NCI-H1930 (cell line): ENCODE measurements at places on chromosomes 12 and 14.

DNA sequence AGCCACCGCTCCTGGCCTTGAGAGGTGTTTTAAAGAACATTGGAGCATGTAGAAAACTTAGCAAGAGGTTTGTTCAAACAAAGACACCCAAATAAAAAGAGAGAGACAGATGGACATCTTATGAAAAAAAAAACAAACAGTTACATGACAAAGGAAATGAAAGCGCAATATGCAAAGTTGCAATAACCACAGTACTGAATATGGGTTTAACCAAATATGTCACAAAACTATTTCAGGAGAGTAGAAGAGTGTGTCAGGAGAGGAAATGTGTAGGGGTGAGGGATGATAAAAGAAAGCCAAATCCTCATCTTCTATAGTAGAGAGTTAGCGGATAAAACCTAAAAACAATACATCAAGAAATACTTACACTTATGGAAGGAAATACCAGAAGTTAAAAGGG lies 98.4 kb downstream of the GTF2A1 start:
- no peak for DNase-seq

DNA sequence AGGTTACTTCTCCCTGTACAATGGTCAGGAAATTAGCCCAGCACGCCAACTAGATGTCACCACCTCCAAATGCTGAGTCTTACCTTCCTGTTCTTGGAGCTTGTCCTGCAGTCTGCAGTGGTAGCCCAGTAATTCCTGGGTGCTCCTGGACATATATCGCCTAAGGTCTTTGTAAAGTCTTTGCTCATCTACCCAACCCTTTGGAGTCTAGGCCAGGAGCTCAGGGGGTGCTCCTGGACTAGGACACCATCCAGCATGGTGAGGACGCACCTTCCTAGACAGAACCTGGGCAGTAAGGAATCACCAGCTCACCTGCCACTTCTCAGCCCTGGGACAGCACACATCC lies 569 bp downstream of the SERPINA10 start:
- no peak for DNase-seq

DNA sequence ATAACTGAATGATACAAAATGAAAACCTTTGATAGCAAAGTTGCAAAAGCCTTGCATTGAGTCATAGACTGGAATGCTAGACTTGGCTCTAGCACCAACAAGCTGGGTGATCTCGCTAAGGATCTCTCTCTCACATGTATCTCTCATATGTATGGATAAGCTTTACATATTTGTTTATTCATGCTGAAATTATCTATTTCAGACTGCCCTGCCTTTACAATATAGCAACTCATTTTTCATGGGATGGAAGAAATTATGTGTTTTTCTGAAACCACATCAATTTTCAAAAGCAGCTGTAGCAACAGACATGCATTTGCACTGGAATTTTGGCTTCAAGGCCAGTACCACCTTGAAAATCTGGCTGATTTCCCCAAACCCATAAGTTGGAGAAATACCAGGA lies 11.4 kb downstream of the RERG start:
- DNase-seq = no peak

- DNase-seq = no peak
Observed at GRCh38 chr14:99331811-99332210, 59.8 kb upstream of the BCL11B start.

DNA sequence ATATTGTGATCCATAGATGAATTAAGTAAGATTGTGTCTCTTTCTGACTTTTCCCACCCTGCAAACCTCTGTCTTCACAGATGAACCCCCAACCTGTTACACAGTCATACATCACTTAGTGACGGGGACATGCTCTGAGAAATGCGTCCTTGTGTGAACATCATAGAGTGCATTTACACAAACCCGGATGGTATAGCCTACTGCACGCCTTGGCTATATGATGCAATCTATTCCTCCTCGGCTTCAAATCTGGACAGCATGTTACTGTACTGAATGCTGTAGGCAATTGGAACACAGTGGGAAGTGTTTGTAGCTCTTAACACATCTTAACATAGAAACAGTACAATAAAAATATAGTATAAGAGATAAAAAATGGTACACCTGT lies 7.4 kb upstream of the TESPA1 start:
- DNase-seq = no peak

- DNase-seq = no peak
Observed at GRCh38 chr12:105476616-105477015, 146.1 kb downstream of the C12orf75 start.

GRCh38 chr12:9040484-9041186 lies 51.3 kb downstream of the KLRG1 start:
- DNase-seq = no peak

DNA sequence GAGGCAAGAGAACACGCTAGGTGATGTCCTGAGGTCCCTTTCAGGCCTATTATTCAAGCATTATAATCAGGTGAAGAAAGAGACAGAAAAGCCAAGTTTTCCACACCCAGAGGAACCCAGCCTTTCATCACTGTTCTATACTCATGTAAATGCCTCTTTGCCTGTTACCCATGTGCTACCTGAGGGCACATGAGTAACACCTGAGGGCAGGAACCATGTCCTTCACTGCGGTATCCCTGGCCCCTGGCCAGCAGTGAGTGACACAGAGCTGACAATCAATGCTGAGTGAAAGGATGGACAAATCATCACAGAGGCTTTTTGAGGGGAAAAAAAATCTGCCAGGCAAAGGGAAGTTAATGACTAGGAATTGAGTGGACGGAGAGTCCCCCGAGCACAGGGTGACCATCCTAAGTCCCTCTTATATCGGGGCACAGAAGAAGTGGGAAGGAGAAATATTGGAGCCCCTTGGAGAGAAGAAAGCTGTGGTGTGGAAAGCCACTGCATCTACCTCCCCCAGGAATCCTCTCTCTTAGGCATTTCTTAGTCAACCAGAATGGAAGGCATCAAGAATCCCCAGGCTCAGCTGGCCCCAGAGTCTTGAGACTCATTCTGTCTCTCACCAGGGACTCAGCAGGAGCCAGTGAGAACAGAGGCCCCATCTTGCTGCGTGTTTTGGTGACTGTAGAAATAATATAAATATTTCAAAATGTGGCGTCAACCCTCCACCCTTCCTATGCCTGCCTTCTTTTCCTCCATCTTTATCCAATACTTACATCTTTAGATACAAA lies 212.9 kb downstream of the DPF3 start:
- no peak for DNase-seq

- DNase-seq = no peak
Observed at GRCh38 chr12:10031321-10031720, 839 bp downstream of the CLEC9A start.

GRCh38 chr12:49108958-49109404 lies 1.7 kb downstream of the LMBR1L start:
- DNase-seq = no peak

- DNase-seq = no peak
Observed at GRCh38 chr14:85313560-85314207, 216.3 kb upstream of the FLRT2 start.

GRCh38 chr12:64946132-64946829 lies 121.8 kb downstream of the TBC1D30 start:
- DNase-seq = peak; percentile 16

- no peak for DNase-seq
Observed at GRCh38 chr14:57018065-57018464, 207.8 kb upstream of the OTX2 start.

DNA sequence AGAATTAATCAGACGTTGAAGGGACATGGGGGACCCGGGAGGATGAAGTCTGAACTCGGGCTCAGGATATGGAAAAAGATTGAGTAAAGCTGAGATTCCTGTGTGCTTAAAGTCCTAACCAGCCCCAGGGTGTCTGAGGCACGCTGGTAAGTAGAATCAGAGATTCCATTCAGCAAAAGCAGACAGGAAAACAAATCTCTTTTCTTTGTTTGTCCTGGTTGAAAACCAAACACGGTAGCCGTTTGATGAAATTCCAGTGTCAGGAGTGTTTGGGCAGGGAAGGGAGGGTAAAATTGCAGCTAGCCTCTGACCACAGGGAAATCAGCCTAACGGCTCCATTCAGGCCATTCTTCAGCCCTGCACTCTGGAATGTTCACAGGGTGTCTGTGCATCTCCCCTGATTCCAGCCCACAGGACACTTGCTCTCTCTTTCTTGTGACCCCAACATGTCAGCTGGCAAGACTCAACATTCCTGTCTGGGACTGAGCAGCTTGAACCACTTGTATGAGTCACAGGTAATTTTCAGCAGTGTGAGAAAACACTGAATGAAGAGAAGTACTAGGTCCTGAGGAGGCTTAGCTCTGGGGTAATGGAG lies 31.0 kb downstream of the NINJ2 start:
- no peak for DNase-seq

DNA sequence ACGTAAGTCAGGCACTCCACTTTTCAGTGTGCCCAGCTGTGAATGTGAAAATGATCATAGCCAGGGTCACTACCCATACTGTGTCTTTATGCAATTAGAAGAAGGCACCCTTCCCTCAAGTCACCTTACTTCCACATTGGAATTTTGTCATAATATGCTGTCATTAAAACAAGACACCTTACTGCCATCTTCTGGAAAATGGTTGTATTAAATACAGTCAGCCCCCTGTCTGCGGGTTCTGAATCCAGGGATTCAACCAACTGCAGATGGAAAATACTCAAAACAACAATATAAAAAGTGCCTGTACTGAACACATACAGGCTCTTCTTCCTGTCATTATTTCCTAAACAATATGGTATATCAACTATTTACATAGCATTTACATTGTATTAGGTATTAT lies 70.2 kb upstream of the TBX5 start:
- no peak for DNase-seq

DNA sequence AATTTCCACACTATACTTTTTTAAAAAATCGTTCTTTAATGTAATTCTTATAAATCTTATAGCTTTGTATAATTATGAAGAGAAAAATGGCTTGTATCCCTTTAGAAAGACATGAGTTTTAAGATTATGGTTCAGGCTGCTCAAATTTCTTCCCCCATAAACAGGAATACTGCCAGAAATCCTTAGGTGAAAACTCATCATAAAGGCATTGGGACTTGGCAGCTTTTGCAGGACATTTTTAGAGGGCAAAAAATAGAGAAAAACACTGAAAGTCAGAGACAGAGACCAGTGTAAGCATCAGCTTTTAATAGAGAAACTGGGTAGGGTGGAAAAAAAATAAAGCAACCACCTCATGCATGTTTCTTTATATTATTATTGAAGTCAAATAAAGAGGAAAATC lies 29.1 kb downstream of the LRRK2 start:
- no peak for DNase-seq

GRCh38 chr14:33359288-33359881 lies 420.7 kb downstream of the NPAS3 start:
- DNase-seq = no peak

GRCh38 chr12:126776026-126776655 lies 1490.8 kb upstream of the TMEM132C start:
- DNase-seq = no peak

DNA sequence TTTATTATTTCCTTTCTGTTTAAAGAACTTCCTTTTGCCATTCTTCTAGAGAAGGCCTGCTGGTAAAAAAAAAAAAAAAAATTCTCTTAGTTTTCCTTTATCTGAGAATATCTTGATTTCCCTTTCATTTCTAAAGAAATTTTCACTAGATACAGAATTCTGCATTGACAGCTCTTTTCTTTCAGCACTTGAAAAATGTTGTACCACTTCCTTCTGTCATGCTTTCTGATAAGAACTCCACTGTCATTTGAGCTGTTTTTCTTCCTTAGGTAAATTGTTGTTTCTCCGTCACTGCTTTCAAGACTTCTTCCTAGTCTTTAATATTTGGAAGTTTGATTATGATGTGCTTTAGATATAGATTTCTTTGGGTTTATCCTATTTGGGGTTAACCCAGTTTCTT lies 113.6 kb upstream of the BTG1 start:
- DNase-seq = no peak

DNA sequence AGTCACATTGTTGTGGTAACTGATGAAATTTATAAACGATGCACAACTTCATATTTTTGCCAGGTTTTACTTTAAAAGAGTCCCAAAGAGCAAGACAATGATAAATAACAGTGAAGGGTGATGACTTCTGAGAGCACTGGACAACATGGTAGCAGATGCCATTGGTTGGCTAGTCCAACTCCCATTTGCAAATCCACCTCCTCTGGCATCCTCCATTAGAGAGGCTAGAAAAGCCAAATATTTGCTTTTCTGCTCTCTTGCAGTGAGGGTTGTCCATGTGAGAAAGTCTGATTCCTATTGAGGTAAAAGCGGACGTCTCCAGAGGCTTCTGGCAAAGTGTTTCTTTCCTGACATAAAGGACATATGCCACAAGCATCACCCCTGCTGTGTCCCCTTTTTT lies 89.6 kb upstream of the BMP4 start:
- DNase-seq = peak; percentile 3

DNA sequence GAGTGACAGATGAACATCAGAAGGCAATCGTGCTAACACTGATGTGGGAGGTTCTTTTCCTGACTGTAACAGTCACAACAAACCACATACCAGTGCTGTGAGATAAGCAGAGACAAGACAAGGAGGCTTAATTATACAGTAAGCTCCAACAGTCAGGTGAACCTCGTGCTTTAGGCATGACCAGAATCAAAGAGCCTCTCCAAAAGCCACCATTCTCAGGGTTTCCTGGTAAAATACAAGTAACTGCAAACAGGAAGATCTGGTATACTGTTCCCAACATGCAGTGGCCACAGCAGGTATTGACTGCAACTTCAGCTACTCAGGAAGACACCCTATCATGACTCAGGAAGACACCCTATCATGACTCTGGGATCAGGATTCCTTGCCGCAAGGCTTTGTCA lies 47.3 kb upstream of the GTF2A1 start:
- DNase-seq = no peak

- peak; percentile 18 for DNase-seq
Observed at GRCh38 chr12:40145896-40146295, 40.0 kb upstream of the SLC2A13 start.

DNA sequence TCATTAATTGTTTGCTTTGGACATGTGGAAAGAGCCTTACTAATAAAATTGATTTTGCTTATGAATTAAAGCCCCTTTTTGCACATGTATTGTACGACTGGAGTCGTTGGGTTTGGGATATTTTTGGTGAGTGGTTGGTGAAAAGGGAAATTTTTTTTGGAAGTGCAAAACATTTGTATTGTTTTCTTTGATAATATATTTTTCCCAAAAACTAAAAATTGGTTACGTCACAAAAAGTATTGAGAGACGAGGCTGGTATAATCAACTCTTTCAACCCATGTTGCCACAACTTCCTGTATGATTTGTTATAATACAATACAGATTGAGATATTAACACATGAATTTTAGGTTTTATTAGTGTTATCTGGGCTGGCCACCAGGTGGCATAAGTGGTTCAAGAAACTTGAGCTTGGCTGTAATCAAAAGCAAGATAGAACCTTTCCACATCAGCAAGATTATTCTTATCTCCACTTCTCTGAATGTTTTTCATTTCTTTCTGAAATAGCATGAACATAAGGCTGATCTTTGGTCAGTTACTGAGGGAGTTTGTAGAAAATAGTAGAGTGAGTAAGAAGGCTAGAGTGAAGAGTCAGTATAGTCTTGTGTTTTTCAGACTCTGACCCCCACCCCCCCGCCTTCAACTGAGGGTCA lies 8.7 kb downstream of the NGDN start:
- DNase-seq = peak; percentile 46

GRCh38 chr12:41466802-41467201 lies 278.7 kb downstream of the PDZRN4 start:
- DNase-seq = peak; percentile 38
